ENCODE measurements at places on chromosomes 16 and 17. TPM values are rescaled to one million over a fixed set of nuclear protein-coding genes. Genes with fewer than 3 reads are reported as not detected.

RTN4RL1 gene
- total RNA-seq: 3.4 TPM

MYCBPAP gene
- 0.53 TPM for total RNA-seq

VMO1 gene
- total RNA-seq: 0.96 TPM

UTS2R gene
- total RNA-seq: not detected

C1QTNF8 gene
- not detected for total RNA-seq

SPN gene
- total RNA-seq: not detected

CASKIN1 gene
- total RNA-seq: 0.56 TPM
